M059J (cell line): ENCODE measurements at places on chromosomes 2 and 18. TPM values are rescaled to one million over a fixed set of nuclear protein-coding genes. Genes with fewer than 3 reads are reported as not detected.

DNA sequence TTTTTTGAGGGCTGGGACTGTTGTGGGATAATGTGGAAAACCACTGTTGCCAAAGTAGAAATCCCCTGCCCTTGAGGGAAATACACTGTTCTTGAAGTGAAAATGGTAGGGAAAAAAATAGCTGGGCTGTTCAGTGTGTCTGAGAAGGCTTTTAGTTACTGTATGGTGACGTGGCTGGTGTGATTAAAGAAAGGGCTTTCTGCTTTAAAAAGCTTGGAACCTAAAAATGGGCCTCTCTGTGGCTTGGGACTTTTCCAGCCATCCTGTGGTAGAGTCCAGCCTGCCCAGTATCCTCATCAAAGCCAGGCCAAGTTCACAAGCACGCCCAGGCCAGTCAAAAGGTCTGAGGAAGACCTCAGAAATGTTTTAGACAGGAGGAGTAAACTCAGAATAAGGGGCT is 6.8 kb downstream of the MGAT5 start:
- DNase-seq = peak; percentile 89

GRCh38 chr2:34734042-34734441 is 1134.9 kb upstream of the FAM98A start:
- DNase-seq = no peak

- DNase-seq = no peak
These were observed 40.4 kb upstream of the CTDP1 start for GRCh38 chr18:79639072-79639829.

DNA sequence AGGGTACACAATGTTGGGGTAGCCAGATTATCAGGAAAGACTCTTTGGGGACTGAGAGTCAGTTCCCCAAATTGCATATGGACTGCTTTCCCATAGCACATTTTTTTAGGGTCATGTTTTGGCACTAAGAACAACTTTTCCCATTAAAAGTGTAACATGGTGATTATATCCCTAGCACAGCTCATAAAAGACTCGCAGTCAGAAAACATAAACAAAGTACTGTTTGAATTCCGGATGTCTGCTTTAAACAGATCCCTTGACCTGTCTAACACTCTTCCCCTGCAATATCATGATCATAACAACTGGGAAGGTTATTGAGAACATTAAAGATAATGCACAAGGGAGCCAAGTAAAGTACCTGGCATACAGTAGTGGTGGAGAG is 262.2 kb downstream of the ASXL3 start:
- DNase-seq = no peak

DNA sequence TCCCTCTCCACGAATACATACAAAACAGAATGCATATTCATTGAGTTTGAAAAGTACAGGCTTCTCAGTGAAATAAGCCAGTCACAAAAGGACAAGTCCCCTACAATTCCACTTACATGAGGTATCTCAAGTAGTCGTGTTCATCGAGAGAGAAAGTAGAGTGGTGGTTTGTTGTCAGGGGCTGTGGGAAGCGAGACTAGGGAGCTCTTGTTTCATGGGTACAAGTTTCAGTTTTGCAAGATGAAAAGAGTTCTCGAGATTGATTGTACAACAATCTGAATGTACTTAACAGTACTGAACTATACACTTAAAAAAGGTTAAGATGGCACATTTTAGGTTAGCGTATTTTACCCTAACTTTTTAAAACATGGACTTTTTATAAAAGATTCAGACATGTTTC is 71.5 kb upstream of the TTC39C start:
- no peak for DNase-seq

DNA sequence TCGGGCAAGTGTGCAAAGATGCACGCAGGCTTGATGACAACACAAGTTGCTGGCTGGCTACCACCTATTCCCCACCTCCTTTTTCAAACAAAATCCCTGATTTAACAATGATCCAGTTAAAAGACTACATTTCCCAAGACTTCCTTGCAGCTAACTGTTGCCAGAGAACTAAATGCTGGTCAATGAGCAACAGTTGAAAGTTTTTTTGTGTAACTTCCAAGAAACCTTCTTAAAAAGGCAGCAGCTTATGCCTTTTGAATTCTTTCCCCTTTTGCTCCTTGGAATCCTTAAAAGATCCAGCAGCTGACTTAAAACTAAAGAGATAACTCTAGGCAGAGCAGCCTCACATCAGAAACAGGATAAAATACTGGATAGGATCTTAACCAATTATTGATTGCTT is 38.5 kb downstream of the NPHP1 start:
- no peak for DNase-seq

DNA sequence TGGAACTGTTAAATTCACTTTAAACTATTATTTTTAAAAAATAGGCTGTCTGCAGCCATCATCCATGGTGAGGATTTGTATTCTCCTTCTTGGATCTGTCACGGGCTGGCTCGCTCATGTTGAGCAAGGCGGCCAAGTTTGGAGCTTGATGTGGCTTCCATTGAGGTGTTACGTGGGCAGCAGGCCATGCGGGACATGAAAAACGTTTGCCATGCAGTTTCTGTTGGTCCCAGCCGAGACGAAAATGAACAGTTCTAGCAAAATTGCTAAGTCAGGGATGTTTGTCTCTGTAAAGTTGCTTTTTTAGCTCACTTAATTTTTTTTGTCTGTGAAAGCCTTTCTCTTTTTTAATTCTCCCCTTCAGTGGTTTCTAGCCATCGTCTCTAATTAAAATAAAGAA is 70.2 kb upstream of the MGAT5 start:
- DNase-seq = no peak

DNA sequence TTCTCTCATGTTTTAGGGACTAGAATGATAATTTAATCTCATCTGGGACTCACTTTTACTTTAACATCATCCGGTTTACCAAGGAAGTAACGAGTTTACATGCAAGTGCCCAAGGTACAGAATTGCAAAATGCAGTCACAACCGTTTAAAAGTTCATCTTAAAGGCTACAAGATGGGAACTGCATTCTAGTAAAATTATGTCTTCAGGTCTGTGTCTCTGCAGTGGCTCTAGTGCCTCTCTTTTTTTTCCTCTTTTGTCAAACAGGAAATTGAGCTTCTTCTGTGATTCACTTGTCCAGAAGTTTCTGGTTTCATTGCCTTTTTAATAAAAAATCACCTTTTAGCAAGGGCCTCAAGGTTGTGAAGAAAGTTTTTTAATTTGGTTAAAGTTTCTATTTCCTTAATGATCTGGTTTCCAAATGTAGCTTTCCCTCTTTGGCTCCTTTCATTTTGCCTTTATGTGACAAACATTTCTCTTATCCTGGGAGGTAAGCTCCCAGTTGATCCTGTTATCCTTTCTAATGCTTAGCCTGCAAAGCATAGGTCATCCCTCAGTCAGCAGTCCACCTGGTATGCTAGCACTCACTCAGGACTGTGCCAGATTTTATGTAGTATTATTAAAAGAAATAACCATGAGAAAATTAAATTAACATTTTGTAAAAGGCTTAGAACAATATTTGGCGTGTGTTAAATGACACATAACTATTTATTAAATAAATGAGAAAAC is 2.4 kb downstream of the GLS start:
- peak; percentile 24 for DNase-seq

DNA sequence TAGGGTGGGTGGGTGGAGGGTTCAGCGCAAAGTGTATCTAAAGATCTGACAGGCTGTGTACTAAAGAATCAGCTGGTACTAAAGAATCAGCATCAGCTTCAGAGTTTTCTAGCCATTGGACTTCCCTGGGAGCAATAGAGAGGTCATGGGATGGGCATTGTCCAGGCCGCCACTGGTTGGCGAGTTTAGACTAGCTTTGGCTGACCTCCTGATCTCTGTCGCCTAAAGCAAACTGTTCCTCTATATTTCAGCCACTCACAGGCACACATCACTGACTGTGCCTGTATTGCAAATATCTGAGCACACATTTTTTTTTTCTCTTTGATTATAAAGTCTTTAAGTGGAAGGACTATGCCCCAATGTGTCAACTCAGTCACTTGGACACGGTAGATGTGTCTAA is 267.8 kb upstream of the SKOR2 start:
- no peak for DNase-seq

DNA sequence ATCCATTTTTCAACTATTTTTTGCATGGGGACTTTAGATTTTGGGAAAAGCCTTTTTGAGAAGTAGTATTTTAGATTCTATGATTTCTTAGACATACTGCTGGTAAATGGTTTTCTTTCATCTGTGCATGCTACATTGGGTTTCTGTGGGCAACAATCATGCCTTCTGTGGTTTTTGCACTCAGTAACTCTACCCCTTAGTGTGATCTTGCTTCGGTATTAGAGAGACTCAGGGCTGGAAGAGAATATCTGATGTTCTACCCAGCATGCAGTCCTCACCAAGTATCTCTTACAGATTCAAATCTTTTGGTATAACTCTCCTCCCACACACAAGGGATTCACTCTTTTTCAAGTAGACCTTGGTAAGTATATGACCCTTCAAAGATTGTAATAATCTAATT is 183.0 kb downstream of the PMAIP1 start:
- DNase-seq = peak; percentile 46

- no peak for DNase-seq
These were observed 614.3 kb upstream of the SLC8A1 start for GRCh38 chr2:41066168-41066567.

GRCh38 chr2:175766880-175767279 is 235.2 kb downstream of the LNPK start:
- peak; percentile 7 for DNase-seq

DNA sequence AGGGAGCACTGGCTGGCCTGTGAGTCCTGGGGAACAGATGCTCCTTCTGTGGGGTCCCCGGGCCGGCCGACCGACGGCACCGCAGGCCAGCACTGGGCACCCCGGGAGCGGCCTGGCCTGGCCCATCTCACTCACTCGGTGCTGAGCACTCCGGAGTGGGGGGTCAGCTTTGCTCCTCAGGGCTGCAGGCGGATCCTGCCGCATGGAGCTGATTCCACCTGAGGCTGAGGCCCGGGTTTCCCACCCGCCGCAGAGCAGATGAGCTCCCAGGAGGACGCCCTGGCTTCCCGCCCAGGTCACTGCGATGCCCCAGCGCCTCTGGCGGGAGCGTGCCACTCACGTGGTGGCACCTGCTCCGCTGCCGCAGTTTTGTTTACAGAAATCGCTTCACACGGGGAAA is 418.6 kb downstream of the GALR1 start:
- no peak for DNase-seq

DNA sequence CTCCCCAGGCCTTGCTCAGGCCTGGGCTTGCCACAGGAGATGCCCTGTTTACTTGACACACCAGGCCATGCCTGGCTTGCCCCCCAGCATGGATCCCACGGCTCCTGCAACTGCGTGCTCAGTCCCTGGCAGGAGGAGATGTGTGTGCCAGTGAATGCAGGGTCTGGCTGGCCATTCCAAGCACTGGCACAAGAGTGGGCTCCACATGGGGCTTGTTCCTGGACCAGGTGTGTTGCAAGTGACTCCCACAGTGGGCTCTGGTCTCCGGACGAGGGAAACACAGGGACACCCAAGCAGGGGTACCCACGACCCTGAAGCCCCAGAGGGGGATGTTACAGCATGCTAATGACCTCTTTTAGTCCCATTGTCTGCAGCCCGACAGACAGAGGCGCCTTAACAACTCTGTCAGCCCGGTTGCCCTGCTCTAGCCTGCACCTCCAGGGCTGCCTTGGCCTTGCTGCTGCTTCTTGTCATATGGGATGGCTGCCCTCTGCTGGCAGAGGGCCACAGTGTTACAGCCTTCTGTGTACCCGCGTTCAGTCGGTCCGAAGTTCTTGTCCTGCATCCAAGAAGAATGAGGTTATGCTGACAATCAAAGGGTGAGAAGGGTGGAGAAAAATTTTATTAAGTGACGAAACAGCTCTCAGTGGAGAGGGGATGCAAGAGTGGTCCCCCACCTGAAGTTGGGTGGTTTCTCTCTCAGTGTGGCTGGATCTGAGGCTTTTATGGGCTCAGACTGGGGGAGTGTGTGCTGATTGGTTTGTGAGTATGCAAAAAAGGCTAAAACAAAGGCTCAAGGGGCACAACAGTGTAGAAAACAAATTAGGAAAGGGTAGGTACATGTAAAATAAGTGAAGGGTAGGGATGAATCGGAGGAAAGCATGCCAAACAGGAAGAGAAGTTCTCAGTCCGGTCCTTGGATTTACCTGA is 180.4 kb downstream of the MBD5 start:
- peak; percentile 18 for DNase-seq

DNA sequence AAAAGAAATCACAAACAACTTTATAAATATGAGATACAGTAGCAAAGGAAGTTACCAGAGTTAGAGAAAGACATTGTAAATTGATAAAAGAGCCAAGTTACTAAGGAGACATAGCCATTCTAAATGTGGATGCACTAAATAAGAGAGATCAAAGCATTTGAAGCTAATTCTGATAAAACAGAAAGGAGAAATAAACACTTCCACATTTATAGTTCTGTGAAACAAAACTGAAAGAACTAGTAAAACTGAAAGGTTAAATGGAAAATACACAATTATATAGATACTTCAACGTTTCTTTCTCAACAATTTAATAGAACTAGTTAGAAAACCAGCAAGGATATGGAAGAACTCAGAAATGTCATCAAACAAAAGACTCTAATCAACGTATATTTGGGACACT is 309.0 kb upstream of the CDH2 start:
- no peak for DNase-seq

GRCh38 chr2:127759931-127760330 is 51.0 kb downstream of the WDR33 start:
- DNase-seq = no peak

GRCh38 chr2:184598002-184598315 is 370 bp upstream of the ZNF804A start:
- DNase-seq = no peak

DNA sequence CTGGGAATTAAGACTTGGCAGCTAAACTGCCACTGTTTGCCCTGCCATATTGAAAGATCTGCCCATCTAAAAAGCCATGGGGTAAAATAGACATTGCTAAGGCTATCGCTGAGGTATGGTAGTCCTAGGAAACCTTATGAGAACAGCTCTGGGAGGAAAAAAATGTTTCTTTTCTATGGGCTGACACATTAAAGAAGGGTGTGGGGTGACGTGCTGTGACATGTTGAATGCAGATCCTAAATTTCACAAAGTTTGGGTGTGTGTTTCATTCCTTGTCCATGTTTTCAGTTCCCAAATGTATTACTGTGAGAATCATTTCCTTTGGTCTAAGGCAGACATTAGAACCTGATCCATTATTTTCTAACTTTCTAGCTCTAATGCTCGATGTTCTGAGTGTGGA is 766.4 kb downstream of the BCL11A start:
- no peak for DNase-seq

DNA sequence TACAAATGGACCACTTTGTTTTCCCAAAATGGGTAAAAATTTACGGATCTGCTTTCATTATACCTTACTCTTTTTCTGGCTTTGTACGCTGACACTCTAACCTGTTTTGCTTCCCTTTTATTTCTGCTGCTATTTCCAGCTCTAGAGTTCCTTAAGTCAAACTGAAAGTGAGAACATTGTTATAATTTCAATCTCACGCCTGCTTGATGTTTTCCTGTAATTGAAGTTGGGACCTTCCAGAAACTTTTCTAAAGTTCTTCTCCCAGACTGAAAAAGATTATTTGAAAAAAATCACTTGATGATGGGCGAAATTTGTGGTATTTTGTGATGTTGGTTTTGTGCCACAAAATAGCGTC is 1.8 kb downstream of the GLS start:
- no peak for DNase-seq

SCLY gene
- 8.7 and 10.5 TPM in 2 replicates for total RNA-seq

TMEFF2 gene
- total RNA-seq = 0.12 and 0.34 TPM in 2 replicates

STPG4 gene
- 1.0 TPM in 1 of 2 replicates, not detected in the other for total RNA-seq

DPP10 gene
- total RNA-seq = not detected in 2 replicates

EGR4 gene
- not detected in 2 replicates for total RNA-seq

GALR1 gene
- not detected in 2 replicates for total RNA-seq

RUFY4 gene
- total RNA-seq = not detected in 2 replicates
